NCI-H1417 treated with DMSO at 0.1 percent for 48 hours (cell line): ENCODE measurements at places on chromosomes 6 and 20.

- no peak for DNase-seq
Measured at GRCh38 chr6:169155481-169155880, 98.2 kb downstream of the THBS2 start.

GRCh38 chr6:118719351-118720124 lies 68.1 kb upstream of the CEP85L start:
- no peak for DNase-seq

- no peak for DNase-seq
Measured at GRCh38 chr20:45822857-45823256, 4.3 kb downstream of the TNNC2 start.

- DNase-seq = no peak
Measured at GRCh38 chr6:31831350-31832215, 4.0 kb downstream of the HSPA1B start.

DNA sequence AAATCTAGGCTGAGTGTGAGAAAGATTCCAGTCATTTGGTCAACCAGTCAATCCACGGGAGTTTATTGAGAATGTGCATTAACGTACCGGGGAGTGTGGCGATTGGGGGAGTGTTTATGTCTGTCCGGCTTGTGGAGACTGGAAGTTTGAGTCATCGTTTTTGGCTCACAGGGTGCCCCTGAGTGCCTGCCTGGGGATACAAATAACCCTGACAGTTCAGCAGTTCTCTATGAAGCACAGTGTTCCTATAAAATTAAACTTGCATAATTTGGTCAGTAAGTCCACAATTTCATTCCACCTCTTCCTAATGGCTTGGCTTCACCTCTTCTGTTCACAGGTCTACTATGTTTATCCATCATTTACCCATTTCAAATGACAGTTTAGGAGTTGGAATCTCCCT lies 72.6 kb upstream of the PLEKHG1 start:
- DNase-seq = no peak

GRCh38 chr6:22313796-22314195 lies 17.0 kb upstream of the PRL start:
- no peak for DNase-seq

GRCh38 chr20:4014031-4014474 lies 1.3 kb downstream of the RNF24 start:
- DNase-seq = peak; percentile 56

- DNase-seq = no peak
Measured at GRCh38 chr6:5786321-5786968, 220.3 kb downstream of the NRN1 start.

- DNase-seq = no peak
Measured at GRCh38 chr6:120279466-120280167, 930.1 kb upstream of the MAN1A1 start.

GRCh38 chr20:36303020-36303595 lies 3.0 kb upstream of the DLGAP4 start:
- DNase-seq = no peak

GRCh38 chr20:13270211-13270610 lies 49.1 kb downstream of the ISM1 start:
- DNase-seq = no peak

DNA sequence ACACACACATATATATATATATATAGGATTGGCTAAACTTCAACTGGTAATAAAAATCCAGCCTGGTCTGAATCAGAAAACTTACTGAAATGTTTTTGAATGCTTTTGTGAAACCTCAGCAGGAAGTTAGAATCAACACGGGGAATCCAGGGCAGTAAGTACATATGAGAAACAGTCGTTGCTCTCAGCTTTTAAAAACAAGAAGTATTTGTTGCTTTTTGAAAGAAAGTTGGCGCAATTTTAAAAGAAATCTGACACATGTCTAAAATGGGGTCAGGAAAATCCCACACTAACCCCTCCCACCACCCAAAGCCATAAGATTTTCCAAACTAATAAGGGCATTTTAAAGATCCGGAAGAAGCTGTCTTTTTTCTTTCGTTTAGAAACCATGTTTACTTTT lies 11.5 kb upstream of the CCDC170 start:
- DNase-seq = no peak

DNA sequence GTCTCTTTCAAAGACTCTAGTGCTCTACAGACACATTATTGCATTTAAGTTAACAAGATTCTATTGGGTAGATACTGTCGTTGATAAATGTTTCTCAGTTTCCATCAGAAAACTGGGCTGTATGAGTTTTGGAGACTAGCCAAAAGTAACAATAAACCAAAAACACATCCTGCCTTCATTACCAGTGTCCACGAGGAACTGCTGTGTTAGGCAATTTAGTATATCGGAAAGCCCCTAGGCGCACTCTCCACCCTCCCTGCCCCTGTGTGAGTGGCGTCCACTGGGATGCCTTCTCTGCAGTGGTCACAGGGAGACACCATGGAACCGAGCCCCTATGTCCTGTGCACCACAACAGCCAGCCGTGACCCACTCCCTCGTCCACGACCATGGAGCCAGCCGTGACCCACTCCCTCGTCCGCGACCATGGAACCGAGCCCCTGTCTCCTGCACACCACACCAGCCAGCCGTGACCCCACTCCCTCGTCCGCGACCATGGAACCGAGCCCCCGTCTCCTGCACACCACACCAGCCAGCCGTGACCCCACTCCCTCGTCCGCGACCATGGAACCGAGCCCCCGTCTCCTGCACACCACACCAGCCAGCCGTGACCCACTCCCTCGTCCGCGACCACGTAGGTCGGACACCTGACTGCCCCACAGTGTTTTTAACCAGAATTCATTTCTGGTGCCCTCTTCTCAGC lies 35.3 kb downstream of the DLL1 start:
- no peak for DNase-seq

DNA sequence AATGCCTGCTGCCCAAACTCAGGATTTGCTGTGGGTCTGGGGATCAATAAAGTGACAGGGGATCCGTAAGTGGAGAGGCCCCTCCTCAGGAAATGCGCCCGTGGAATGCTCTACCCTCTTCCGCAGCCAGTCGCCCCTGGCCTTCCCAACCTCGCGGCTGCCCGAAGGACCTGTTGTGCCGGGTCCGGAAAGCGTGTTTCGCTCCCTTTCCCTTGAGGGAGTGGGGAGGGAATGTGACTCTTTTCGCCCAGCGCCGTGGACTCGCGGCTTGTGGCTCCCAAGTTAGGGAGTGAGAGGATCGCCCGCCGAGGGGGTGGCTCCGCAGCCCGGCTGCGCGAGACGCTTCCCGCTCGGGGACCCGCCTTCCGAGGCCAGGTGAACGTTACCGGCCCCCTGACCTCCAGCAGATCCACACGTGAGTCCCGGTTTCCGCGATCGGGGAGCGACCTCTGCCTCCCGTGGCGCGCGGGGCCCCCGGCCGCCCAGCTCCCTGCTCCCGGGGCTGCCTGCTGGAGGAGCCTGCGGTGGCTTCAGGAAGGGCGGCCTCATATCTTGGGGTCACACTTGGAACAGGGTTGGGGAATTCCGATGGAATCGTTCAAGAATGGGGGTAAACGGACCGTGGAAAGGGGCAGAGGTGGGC lies 666 bp downstream of the TPD52L1 start:
- no peak for DNase-seq

GRCh38 chr6:169902604-169903003 lies 151.2 kb downstream of the ERMARD start:
- DNase-seq = no peak

- no peak for DNase-seq
Measured at GRCh38 chr6:122007339-122007738, 392.1 kb upstream of the HSF2 start.

DNA sequence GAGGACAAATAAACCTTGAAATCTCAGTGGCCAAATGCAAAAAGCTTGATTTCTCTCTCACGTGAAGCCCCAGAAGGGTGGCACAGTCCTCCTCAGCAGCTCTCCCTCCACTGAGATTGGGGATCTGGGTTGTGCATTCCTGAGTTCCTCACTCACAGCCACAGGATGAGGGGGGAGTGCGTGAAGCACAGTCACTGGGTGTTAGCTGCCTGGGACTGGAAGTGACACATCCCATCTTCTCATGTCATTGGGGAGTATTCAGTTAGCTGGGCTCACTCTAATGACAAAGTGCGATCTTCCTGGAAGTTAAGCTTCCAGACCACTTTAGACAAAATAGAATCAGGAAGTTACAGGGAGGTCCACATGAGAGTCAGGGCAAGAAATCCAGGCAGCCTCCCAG lies 192.2 kb upstream of the LRFN2 start:
- no peak for DNase-seq

DNA sequence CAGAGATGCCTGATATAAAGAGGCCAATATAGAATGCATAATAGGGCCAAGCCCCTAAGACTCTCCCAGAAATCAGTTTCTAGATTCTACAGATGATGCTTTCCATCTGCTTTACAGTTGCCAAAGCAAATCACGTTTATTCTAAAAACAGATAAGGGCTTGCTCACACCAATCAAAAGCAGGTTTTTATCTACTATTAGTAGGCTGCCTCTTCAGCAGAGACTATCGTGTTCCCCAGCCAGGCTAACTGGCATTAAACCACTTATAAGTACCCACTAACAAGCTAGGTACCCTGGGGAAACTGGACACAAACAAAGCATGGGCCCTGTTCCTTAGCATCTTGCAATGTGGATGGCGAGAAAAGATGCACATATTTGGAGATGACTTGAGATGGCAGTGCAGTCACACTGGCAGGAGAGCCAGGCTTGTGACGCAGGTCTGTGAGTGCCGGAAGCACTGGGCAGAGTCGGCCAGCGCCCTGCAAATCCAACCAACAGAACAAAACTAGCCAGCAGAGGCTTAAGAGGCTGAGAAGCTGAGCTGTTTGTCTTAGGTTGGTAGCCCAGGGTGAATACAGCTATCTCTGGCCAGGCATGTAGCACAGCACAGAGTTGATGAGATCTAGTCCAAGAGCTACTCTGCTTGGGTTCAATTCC lies 73.4 kb downstream of the GFOD1 start:
- no peak for DNase-seq

GRCh38 chr6:30744054-30744805 lies at the start of gene IER3:
IER3 (minus strand) TSS chr6:30744547; CDS start chr6:30744518, 29 bp downstream.
- no peak for DNase-seq

DNA sequence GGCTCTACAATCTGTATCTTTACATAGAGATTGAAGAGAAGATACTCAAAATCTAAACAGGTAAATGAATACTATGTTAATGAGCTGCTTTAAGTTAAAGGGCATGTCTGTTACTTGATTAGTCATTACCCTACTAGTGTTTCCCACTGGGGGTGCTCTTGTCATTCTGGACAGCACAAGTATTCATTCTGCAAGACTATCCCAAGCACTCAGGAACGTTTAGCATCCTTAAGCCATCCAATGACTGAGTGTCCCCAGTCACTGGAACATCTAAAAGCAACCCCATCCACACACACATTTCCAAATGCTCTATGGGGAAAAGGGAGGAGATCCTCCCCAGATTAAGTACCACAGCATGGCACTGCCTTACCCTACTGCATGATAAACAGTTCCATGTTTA lies 25.7 kb downstream of the EZR start:
- DNase-seq = no peak

GRCh38 chr20:4592316-4593148 lies 129.2 kb upstream of the PRND start:
- DNase-seq = no peak

DNA sequence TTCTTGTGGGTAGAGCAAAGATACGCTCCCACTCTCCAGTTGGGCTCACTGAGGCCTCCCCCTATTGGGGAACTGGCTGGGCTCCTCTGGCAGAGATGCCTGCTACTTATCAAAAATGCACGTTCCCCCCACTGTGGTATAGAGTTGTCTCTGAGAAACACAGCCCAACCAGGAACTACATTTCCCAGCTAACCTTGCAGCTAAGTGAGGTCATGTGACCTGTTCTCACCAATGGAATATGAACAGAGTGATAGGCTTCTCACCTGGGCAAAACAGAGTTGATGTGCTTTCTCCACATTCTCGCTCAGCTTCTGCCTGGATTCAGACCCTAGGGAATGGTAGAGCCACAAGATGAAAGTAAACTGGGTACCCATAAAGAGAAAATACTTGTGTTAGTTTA lies 49.1 kb upstream of the PTPRT start:
- no peak for DNase-seq

GRCh38 chr6:108750801-108751200 lies 97.4 kb upstream of the ARMC2 start:
- no peak for DNase-seq

DNA sequence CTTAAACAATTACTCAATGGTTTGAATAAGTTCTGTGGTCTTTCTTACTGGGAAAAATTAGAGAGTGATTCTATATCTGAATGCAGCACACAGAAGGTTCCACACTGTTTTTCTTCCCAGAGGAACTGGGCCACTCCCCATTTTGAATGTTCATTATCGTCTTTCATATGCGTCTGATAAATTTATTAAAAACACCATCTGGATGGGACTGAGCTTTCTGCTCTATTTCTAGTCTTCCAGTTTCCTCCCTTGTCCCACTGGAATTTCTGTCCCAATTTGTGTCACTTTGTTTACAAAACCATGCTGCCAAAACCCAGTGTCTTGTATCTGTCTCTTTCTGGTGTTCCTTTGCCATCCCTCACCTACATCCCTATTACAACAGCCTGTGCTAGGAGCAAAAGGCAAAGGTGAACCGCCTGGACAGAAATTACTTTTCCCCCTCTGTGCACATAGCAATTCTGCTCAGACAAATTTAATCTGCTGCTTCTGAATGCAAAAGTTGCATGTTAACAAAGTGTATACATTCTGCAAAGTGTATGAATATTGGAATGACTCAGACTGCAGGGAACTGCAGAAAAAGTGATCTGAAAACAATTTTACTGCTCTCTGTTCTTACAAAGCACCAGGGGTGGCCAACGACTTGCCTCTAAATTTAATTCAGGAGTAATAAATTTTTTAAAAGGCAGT lies 333.6 kb downstream of the BTBD9 start:
- no peak for DNase-seq

- DNase-seq = peak; percentile 80
Measured at GRCh38 chr20:60540591-60540990, 582.4 kb downstream of the CDH26 start.

GRCh38 chr20:53337390-53338101 lies 256.1 kb downstream of the ZNF217 start:
- DNase-seq = no peak

GRCh38 chr6:23027281-23027680 lies 457.9 kb downstream of the HDGFL1 start:
- peak; percentile 90 for DNase-seq

GRCh38 chr6:4568138-4568537 lies 208.1 kb upstream of the CDYL start:
- DNase-seq = no peak
